ENCODE measurements at places on chromosomes 11 and 22.

GRCh38 chr11:12285811-12286222, 91.6 kb upstream of the PARVA start:
- DNase-seq = no peak

DNA sequence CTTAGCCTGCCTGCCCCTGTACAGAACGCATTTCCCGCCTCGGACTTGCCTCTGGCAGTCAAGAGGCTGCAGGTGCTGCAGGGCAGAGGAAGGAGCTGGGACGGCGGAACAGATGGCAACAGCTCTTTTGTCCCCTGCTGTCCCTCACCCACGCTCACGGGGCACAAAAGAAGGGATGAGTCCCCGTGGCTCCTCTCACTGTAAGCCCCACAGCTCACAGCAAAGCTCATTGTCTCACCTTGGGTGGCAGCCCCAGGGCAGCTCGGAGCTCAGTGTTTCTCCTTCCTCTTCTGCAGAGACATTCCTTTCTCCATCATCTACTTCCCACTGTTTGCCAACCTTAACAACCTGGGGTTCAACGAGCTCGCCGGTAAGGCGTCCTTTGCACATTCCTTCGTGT, 24.3 kb downstream of the SLC25A18 start:
- no peak for DNase-seq

DNA sequence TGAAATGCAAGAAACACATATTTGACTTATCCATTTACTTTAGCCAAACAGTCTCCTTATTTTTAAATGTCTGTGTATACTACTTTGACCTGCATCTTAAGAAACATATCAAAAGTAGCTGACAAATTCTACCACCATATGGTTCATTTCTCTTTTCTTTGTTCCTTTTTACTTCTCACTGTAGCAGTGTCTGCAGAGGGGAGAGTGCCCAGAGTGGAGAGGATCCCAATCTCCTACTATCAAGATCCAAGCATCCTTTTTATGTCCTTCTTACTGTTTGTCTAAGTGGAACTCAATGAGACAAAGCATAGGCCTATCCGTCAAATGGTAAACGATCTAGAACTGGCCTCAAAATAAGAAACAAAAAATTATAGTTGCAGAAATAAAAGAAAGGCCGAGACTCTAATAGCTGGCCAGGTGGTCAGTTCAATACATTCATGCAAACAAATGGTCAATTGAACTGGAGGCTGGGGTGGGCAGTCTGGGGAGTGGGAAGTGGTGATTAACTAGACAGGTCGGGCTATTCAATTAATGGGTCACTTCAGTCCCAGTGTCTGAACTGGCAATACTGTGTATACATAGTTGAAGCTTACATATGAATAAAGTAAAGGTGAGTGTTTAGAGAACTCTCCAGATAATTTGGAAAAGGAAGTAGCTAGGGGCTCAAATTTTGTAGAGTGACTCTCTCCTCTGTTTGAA, 149.1 kb downstream of the MAML2 start:
- DNase-seq = no peak

DNA sequence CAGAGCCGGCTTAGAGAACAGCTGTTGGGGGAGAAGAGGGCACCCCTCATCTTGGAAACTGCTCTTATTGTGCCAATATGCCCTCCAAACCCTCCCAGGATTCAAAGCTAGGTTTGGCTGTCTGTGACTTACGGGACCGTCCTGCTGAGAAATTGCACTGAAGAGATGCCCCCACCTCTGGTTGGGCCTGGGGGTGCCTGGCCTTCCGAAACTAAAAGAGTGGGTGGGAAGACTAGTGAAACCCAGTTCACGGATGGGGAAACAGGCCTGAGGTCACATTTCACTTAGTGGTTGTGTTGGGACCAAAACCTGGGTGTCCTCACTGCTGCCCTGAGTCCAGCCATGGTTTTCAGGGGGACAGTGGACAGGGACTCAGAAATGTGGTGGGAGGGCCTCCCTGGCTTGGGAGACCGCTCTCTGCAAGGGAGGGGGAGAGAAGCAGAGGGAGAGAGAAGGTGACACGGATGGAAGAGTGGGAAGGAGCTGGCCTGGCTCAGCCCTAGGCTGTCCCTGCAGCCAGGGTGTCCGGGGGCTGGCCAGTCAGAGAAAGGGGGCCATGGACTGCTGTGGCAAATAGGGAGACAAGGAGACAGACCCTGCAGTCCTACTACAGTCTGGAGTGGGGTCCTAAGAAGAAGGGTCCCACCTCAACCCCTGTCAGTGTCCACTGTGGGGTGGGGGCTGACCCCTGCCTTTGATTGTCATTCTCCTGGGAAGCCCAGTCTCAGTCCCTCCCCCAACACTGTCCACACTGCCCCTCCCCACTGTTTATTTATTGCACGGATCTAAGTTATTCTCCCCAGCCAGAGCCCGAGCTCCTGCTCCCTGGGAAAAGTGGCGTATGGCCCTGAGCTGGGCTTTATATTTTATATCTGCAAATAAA, 13.6 kb downstream of the MAFF start:
- DNase-seq = no peak

DNA sequence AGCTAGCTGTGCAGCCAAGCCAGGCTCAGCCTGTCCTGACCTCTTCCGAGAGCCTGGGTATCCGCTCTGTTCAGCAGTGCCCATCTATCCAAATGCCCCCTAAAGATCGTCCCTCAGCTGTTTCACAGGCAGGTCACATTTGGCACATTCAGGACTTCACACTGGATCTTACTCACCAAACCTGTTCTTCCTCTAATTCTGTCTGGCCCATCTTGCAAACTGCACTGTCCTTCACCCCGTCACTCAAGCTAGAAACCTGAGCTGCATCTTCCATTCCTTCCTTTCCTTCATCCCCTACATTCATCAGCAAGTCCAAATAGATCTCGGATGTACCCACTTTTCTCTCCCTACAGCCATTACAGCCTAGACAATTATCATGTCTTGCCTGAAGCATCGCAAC, 60.7 kb upstream of the CSNK2A3 start:
- DNase-seq = no peak

DNA sequence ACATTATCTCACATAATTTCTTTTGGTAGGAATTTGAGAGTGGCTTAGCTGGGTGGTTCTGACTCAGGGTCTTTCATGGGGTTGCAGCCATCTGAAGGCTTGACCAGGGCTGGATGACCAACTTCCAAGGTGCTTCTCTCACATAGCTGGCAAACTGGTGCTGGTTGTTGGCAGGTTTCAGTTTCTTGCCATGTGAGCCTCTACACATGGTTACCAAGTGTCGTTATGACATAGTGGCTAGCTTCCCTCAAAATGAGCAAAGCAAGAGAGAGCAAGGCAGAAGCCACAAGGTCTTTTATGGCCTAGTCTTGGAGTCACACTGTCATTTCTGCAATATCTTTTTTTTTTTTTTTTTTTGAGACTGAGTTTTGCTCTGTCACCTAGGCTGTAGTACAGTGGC, 4.2 kb upstream of the TFIP11 start:
- DNase-seq = no peak

DNA sequence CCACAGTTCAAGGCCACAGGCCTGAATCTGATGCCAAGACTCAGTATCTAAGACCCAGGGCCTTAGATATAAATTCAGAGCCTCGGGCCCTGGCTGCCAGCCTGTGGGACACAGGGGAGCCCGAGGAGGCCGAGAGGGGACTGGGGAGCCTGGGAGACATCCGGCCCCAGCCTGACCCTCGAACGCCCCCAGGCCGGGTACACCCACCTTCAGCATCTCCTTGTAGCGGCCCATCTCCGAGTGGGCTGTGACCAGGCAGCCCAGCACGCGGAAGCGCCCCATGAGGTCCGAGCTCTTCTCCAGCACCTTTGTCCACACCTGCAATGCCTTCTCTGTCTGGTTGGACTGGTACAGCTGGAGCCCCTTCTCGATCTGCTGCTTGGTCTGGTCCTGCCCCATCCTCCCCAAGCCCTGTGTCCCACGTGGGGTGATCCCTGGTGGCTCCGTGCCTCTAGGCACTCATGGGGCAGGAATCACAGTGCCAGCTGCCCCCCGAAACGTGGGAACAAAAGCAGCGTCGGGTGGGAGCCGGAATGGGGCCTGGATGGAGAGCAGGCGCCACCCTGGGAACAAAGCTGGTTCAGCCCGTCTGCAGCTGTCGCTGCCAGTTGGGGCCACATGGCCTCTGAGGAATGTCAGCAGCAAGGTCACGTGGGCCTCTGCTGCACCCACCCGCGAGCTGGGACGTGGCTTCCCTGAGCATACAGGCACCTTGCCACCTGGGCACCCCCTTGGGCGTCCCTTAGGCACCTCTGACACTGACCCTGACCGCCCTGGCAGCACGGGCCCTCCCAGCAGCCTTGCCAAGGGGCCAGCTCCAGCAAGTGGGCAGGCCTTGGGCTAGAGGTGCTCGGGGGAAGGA, at the start of gene RAPSN:
TSS of gene RAPSN (minus strand) at position 571 of the 862 bp plus-strand sequence. CDS start at position 399, 172 bp downstream.
- DNase-seq = no peak

DNA sequence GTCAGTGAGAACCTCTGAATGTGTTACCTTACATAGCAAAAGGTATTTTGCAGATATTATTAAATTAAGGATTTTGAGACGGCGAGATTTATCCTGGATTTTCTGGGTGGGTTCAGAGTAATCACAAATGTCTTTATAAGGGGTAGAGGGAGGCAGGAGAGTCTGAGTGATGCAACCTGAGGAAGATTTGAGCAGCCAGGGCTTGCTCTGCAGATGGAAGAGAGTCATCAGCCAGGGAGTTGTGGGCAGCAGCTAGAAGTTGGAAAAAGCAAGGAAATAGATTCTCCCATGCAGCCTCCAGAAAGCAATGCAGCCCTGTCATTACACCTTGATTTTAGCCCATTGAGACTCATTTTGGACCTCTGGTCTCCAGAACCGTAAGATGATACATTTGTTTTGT, 4.1 kb upstream of the WDR74 start:
- DNase-seq = no peak

DNA sequence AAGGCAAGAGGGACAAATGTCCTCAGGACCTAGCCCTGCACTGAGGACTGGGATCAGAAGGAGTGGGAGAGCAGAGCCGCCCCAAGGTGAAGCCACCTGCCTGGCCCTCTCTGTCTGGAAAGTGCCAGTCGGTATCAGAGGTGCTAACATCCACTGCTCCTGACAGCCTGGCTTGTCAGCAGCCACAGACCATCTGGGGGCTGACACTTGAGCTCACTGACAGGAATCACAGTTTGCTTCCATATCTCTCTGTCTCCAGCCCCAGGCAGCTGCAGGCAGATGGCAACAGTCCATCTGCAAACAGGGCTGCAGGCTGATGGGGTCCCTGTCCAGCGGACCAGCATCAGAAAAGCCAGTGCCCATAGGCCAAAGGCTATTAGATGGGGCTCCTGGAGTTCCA, 5.5 kb downstream of the OPCML start:
- peak; percentile 38 for DNase-seq

GRCh38 chr11:1371836-1372465, 17.8 kb upstream of the BRSK2 start:
- DNase-seq = no peak

DNA sequence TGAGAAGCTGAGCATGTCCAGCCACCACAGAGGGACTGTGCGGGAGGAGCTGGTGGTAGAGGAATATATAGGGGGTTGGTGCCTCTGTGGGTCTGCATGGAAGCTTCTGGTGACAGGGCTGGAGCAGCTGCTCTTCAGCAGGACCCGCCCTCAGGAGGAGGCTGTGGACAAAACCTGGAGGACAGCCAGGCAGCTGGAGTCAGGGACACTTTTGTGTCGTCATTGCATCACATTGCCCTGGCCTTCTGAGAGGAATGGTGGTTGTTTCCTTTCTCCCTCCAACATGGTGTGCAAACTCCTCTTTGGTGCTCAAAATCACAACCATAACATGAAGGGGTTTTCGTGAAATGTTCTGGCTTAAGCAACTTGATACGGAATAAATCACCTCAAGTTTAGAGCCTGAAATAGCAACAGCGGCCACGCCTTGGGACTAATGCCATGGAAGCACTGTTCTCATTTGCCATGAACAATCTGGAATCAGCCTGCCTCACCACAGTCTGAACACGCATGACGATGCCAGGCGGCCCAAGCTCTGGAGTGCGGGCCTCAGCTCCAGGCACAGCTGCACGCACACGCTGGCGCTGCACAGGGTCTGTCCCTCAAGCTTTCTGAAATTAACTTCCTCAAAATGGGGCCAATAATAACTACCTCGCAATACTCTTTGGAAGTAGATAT, 17.1 kb upstream of the CSRP3 start:
- peak; percentile 60 for DNase-seq

GRCh38 chr22:19889951-19890350, 35.3 kb upstream of the GNB1L start:
- DNase-seq = peak; percentile 20

DNA sequence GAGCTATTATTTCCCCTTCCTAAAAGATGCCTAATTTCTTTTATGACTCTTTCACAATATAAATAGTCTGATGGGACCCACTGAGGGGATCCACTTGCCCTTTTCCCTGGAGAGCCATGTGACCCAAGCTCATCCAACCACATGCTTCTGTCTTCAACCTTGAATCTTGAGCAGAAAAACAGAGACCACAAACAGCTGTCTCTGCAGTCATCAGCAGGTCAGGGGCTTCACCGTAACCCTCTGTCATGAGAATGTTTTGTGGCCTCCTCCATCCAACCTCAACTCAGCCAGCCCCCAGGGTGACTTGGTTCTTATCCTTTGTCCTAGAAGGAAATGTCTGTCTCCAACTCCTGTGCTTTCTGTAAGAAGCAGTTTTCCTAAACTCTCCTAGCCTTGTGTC, 129.6 kb upstream of the POU2AF2 start:
- no peak for DNase-seq

DNA sequence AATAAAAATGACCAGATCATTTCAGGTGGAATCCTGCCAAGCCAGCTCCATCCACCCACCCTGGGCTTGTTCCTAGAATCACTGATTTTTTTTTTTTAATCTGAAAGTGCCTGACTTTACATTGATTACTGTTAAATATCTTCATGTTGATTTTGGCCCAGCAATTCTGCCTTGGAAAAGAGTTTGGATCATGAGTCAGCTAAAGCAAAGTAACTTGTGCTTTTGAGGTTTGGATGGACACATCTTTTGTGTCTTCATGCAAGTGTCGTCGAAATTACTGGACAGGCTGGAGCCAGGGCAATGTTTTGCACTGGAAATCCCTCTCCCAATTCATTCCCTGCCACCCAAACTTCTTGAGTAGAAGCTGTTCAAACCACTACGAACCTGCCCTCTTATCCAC, 164.0 kb upstream of the SYT13 start:
- no peak for DNase-seq

- DNase-seq = no peak
These were observed 15.9 kb upstream of the APOBEC3A start for GRCh38 chr22:38941488-38941987.

DNA sequence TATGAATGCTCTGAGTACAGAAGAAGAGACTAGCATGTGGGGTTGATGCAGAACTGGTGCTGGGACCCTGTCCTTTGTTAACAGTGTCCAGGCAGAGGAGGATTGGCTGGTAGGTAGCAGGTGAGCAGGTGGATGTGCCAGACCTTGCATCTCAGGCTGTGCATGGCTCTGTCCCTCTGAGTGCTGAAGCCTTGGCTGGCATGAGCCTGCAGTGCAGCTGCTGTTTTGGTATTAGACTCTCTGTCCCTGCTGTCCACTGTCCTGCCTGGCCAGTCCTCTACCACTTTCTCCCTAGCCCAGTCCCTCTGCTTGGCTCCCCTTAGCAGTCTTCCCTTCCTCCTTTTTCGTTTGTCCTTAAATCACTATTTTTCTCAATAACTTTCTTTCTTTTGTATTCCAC, 213.6 kb upstream of the ZBED5 start:
- no peak for DNase-seq

- no peak for DNase-seq
These were observed 18.4 kb downstream of the CDKN1C start for GRCh38 chr11:2867142-2867541.

Measured in left cardiac atrium (tissue), 4 donors.